ENCODE measurements at places on chromosomes 2 and 18.

- DNase-seq = no peak
Measured at GRCh38 chr2:160836755-160837154, 323.5 kb upstream of the TANK start.

DNA sequence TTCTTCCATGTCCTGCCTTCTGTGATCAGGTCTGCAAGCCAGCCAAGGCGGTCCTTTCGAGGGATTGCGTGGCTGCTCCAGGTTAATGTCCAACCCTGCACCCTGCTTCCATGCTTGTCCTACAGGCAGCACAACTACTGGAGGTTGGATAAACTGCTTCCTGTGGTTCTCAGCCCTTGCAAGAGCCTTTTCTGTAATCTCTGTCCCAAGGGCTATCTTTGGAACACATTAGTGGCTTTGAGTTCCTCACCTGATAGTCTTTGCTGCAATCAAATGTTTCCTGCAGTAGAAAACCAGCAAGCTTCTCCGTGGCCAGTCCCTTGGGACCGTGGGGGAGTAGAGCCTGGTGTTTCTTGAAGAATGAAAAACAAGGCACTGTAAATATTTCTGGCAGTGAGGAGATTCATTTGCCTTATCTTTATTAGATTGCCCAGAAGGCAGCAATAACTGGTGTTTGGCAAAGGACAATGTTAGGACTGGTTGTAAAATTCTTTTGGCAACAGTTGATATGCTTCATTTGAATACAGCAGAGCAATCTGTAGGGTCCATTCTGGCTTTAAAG is 214.4 kb downstream of the FHOD3 start:
- no peak for DNase-seq

DNA sequence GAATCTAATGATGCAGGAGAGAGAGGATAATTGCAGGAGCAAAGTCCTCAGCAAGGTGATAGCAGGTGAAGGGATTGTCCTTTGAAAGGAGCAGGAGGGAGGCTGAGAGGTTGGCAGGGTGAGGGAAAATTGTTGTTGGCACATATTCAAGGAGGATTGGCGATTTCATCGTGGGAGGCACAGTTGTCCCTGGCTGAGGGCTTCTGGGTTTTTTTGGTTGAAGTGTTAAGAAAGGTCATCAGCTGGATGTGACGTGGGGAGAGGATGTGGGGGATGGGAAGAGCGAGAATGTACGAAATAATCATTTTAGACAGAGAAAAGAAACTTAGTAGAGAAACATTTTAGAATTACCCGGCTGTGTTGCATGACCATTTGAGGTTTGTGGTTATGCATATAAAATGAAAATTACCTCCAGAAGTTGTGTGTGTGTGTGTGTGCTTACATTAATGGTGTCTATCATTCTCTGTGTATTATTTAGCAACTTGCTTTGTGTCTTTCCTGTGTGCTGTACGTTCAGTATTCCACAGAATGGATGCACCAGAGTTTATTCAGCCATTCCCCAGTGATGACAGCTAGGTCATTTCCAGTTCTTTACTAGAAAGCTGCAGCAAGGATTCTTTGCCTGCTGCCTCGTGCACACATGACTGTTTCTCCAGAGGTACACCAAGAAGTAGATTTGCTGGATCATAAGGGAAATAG is 67.6 kb downstream of the SDC1 start:
- no peak for DNase-seq

GRCh38 chr18:9133225-9133624 is 3.4 kb upstream of the ANKRD12 start:
- no peak for DNase-seq

- DNase-seq = no peak
Measured at GRCh38 chr18:6411382-6411781, 3.3 kb downstream of the L3MBTL4 start.

GRCh38 chr2:158685646-158686045 is 109.5 kb upstream of the DAPL1 start:
- no peak for DNase-seq

DNA sequence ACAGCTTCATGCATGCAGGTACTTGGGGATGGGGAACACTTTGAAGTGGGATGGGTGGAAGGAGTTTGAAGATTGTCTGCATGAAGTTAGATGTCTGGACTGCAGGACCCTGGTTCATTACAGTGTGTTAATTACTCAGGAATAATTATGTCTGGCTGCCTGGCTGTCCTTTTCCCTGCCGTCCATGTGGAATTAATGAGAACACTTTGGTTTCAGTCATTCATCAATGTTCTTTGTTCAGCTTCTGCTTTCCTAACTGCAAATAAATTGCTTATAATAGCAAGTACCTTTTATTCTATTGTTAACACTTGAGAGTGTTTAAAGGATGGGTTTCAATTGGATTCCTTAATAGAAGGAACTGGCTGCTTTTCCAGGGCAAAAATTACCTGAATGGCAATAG is 35.8 kb downstream of the MTCL1 start:
- no peak for DNase-seq

Measured in activated T-helper 9 cell treated with anti-CD3 and anti-CD28 coated beads, Interleukin-2, amount 50 U/mL, for 16 hours (primary cell).